ENCODE measurements at places on chromosomes 12 and 14.

DNA sequence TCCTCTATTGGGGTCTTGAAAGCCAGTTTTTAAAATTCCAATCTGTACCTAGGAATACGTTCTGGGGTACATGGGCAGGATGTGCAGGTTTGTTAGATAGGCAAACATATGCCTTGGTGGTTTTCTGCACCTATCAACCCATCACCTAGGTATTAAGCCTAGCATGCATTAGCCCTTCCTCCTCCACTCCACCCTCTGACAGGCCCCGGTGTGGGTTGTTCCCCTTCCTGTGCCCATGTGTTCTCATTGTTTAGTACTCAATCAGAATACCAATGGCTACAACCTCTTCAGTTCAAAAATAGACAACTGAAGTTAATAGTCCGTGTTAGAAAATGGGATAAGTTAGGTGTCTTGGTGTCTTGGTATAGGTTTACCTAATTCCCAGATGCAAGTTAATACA lies 3.4 kb downstream of the NTS start:
- no peak for DNase-seq

- no peak for DNase-seq
Observed at GRCh38 chr12:6466184-6466573, 4.3 kb downstream of the VAMP1 start.

- peak; percentile 49 for DNase-seq
Observed at GRCh38 chr12:52380271-52380694, 5.2 kb downstream of the KRT84 start.

GRCh38 chr12:68587448-68587873 lies 23.2 kb upstream of the RAP1B start:
- peak; percentile 37 for DNase-seq

DNA sequence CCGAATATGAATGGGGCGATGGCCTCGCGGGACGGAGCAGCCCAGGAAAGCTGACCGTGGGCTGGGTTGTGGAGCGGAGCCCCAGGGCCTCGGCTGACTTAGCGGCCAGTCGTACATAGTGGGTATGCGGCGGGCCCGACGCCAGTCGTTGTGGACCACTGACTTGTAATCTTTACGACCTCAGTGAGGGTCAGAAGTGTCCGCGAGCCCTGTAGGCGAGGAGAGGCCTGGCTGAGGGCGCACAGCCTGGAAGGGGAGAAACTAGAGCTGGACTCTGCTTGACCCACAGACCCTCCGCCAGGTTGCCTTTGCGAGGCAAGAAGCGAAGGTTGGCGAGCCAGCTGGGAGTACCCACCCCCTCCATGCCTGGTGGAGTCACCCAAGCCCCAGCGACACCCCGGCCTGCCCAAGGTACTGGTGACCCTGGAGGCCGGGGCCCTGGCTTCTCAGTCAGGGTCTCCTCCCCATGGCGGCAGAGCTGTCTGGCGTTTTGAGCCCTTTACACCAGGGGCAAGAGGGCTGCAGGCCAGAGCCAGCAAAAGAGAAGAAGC lies 15.6 kb upstream of the DYNC1H1 start:
- no peak for DNase-seq

GRCh38 chr12:88111074-88111652 lies 30.7 kb downstream of the CEP290 start:
- peak; percentile 39 for DNase-seq

DNA sequence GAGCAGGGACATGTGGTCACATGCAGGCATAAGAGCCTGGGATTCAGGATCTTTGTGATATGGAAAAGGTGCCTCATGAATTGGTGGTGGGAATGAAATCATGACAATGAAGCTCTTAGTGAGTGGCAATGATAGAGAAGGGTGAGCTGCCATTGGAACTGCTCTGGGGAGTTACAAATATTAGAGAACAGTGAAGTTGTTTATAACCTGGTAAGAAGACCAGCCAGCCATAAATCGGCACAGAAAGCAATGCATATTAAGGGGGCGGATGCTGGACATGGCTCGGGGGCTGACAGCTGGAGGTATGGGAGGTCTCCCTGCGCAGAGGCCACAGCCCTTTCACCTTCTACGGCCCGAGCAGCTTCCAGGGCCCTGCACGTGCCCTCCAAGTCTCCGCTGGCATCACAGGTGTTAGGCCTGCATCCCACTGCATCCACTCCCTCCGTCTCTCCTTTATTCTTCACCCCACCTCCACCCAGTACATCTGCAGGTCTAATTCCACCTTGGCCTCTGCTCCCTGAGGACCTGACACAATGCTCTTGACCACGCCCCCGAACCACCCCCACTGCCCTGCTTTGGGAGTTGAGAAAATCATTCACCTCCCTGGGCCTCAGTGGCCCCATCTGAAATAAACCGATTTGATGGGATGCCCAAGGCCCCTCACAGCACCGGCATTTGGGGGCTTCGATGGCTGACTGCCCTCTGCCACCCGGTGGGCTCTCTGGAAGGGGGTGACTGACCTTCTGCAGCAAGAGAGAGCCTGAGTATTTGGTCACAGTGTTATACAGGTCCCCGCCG lies 4.1 kb downstream of the CACNA2D4 start:
- no peak for DNase-seq

DNA sequence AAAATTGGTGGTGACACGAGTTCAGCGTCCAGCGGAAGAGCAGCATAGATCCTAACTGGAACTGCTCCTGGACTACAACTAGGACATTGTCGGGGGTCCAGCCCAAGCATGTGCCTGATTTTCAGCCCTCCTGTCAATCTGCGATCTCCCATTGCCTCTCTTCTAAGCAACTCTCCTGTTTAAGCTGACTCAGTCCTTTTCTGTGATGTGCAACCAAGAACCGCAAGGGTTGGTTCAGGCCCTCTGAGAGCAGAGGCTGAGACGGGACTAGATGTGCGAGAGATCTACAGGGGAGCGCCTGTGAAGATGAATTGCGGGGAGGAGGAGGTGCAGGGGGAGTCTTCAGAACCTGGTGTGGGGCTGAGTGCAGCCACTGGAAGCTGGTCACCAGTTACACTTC lies 3.7 kb upstream of the PAPLN start:
- DNase-seq = no peak

DNA sequence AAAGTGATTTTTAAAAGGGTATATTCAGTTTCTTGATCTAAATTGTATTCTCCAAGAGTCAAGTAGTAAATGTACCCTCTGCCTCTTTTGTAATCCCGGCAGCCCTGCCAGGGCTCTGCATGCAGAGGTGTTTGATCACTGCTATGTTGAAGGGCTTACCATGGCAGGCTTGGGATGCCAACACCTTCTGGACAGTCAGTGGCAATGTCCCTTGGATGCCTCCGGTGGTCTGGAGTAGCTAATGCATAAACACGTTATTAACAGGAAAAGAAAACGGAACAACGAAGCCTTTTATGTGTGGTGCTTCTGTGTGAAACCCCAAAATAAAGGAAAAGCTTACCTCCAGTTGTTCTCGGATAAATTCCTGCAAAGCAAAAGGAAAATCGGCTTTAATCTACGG lies 19.9 kb downstream of the EIF2B2 start:
- no peak for DNase-seq

DNA sequence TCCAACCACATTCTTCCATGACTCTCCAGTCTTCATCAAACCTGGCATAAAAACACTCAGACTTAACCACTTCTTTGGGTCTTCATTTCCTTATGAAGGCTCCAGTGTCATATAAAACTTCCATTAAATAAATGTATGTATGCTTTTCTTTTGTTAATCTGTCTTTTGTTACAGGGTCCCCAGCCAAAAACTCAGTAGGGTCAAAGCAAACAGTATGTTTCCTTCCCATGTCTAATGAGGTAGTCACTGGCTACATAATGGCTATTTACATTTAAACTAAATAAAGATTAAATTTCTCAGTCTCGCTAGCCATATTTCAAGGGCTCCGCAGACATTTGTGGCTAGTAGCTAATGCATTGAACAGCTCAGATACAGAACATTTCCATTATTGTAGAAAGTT lies 40.1 kb upstream of the STAB2 start:
- no peak for DNase-seq

DNA sequence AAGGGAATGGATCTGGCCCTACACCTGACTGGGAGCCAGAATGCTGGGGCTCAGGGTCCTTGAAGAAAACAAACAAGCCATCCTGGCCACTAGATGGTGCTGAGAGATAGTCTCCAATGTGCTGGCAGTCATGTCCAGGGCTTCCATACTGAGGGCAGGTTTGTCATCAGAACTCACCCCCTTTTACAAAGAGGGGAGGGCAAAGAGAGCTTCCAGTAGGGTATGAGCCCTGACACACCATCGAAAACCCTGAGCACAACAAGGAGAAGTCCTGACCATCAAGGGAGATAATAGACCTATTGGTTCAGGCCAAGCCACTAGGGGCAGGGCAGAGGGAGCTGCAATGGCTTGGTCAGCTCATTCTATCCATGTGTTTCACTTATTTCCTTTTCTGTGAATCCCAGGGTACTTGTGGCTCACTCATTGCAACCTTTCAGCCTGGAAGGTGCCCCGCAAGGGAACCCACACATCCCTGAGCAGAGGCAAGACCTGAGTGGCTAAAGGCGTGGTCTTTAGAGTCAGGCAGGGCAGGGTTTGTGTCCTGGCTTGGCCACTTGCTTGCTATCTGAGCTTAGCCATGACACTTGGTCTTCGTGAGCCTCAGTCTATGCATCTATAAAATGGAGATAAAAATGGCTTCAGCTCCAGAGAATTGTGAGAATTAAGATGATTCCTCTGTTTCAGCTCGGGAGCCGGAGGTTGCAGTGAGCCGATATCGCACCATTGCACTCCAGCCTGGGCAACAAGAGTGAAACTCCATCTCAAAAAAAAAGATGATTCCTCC lies 6.2 kb upstream of the PLEKHH1 start:
- DNase-seq = peak; percentile 61

DNA sequence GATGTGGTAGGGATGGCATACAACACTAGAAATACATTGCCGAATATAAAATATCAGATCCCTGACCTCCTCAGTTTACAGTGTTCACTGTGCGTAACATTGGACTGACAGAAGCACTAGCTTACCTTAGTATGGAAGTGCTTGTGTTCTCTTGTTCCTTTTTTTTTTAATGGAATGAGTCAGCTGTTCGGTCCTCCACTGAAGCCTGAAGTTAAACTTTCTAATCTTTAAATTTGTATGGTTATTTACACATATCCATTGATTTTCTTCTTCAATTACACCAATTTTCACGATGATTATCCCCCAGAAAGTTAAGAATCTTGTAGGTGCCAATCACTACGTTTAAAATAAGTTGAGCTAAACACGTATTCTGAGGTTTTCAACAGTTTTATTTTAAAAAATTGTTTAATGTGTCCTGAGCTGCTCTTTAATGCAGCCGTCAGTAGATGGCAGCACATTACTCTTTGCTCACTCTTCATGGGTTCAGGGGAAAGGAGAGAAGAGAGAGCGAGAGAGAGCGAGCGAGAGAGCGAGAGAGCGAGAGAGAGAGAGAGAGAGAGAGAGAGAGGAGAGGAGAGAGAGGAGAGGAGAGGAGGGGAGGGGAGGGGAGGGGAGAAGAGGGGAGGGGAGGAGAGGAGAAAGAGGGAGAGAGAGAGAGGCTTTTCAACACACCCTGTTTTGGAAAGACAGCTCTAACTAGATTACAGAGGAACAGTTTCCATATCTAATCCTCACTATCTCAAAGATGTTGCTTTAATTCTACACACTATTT lies 134.7 kb upstream of the SCAF11 start:
- DNase-seq = peak; percentile 86

DNA sequence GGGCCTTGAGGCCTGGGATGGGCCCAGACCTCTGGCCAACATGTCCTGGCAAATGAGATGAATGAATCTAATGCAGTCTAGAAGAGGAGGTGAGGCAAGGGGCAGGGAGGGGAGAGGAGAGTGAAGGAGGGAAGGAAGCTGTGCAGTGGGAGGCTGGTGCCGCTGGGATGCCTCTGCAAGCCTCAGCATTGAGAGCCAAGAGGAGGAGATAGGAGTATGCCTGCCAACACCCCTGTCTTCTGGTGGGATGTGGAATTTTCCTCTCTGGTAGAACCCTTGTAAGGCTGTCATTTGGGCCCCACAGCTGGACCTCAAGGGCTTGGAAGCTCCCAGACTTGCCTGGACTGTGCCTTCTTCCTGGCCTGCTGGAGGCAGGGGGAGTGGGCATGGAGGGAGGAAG lies 21.9 kb downstream of the KRT80 start:
- no peak for DNase-seq

DNA sequence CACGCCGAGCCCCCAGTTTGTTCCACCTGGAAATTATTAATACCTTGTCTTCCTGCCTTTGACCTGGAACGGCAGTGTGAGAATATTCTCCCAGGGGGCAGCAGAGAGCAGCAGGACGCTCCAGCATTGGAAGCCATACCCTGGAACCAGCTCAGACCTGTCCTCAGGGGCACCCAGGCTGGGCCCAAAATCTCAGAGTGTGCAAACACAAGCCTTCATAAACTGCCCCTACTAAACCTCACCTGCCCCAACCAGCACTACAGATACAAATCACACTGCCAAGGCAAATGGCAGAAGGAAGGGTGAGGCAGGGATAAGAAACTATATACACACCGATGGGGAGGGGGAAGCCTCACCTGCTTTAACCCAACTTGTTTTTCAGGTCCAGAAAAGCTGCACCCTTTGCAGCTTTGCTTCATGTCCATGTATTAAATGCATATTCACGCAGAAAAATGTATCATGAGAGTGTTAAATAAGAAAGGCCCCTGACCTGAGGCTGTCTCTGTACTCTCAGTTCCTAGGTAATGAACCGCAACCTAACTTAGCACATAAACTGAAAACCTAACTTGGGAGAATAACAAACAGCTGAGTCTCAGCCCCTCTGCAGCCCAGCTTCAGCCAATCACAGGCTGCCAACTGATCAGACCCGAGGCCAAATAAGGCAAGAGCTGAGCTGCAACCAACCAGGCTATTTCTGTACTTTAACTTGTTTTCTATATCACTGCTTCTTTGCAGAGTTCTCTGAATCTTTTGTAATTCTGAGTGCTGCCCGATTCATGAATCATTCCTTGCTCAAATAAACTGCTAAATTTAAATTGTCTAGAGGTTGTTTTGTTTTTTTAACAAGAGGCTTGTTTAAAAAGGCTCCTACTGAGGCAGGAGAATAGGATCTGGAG lies 130.1 kb downstream of the SPTSSA start:
- peak; percentile 58 for DNase-seq

DNA sequence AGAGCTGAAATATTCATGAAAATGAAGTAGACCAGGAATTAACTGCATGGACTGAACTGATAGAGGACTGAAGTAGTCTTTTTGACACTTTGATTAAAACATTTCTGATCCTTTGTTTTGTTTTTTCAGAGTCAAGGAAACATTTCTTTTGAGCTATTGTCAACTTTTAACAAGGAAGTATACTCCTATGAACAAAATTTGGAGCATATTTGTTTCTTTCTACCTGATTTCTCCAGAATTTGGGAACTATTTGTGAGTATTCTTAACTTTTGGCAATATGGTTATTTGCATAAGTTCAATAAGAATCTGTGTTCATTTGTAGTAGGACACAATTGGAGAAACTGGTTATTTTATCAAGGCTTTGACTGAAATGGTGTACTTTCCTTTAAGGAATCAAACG lies 71.3 kb upstream of the HECTD1 start:
- no peak for DNase-seq
